ENCODE measurements at places on chromosomes 13 and 19.

- DNase-seq = no peak
These were observed 8.2 kb downstream of the ZNF677 start for GRCh38 chr19:53246498-53246897.

DNA sequence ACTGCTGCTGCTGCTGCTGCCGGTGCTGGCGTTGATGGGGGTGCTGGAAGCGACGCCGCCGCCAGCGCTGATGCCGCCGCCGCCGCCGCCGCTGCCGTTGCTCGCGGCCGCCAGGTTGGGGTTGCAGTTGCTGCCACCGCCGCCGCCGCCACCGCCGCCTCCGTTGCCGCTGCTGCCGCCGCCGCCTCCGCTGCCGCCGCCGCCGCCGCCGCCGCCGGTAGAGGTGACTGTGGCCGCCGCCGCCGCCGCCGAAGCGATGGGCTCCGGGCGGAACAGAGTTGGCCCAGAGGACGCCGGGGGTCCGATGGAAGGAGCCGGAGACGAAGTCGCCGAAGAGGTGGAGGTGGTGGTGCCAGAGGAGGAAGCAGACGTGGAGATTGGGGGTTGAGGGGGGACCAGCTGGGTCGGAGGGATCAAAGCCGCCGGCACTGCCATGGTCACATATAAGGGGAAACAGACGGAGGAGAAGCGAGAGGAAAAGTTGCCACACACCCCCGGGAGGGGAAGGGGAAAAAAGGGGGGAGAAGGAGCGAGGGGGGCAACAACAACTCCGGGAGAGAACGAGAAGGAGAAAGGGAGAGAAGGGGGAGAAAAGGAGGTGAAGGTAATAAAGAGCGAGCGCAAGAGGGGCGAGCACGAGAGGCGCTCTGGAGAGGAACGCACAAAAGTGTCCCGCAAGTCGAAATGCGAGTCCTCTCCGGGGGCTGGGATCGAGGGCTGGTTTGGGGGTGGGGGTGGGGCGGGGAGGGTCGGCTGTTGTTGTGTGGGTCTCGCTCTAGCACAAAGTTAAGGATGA lies 471 bp downstream of the DACH1 start:
- DNase-seq = no peak

- DNase-seq = no peak
These were observed 97.5 kb upstream of the FBXL3 start for GRCh38 chr13:77124423-77124822.

- DNase-seq = no peak
These were observed 380.2 kb downstream of the FGF9 start for GRCh38 chr13:22050951-22051563.

GRCh38 chr13:102355251-102355650 lies 46.6 kb downstream of the FGF14 start:
- no peak for DNase-seq

DNA sequence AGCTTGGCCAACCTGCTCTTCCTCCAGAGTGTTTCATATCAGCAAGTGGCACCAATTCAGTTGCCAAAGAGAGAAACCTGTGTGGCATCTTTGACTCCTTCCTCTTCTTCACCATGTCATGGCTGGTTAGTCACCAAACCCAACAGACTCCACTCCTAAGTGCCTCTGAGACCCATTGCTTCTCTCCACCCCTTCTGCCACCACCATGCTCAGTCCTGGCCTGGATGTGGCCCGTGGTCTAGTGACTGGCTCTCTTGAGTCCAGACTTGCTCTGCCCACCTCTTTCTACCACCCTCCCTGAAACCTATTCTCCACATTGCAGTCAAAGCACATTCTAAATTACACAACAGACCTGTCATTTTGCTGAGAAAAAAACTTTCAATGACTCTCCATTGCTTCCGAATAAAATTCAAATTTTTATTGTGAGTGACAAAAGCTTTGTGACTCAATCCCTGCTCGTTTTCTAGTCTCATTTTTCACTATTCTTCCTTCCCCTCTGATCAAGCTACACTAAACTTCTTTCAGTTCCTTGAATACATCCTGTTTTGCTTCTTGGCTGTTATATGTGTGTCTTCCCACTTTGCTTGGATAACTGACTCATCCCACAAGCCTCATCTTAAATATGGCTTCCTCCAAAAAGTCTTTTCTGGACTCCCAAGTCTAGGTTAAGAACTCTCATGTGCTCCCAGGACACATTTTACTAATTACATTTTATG lies 12.0 kb upstream of the TNFSF11 start:
- no peak for DNase-seq

DNA sequence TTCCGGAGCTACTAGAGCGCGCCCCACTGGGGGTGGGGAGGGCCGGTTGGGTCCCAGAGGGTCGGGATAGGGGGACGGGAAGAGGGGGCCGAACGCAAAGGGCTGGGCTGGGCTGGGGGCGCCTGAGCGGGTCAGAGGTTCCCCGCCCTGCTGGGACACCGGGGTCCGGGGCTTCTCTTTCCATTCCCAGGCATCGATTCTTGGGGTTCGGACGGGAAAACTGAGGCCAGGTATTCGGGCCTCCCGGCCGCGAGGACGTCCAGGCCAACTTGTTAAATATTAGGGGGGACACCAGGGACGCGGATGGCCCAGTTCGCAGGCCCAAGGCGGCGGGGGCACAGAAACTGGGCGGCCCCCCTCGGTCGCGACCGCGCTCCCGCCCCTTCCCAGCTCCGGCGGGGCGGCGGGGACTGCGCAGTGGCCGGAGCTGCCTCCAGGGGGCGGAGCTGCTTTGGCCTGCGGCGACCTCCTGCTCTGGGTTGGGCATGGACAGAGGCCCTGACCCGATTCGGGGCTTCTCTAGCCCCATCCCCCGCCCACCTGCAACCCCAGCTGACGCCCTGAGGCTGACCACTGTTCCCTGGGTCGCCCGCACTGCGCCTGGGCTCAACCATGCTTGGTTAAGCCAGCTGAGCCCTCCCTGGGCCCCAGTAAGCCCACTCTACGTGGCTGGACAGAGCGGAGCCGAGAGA lies 1.2 kb upstream of the KLF16 start:
- DNase-seq = no peak

DNA sequence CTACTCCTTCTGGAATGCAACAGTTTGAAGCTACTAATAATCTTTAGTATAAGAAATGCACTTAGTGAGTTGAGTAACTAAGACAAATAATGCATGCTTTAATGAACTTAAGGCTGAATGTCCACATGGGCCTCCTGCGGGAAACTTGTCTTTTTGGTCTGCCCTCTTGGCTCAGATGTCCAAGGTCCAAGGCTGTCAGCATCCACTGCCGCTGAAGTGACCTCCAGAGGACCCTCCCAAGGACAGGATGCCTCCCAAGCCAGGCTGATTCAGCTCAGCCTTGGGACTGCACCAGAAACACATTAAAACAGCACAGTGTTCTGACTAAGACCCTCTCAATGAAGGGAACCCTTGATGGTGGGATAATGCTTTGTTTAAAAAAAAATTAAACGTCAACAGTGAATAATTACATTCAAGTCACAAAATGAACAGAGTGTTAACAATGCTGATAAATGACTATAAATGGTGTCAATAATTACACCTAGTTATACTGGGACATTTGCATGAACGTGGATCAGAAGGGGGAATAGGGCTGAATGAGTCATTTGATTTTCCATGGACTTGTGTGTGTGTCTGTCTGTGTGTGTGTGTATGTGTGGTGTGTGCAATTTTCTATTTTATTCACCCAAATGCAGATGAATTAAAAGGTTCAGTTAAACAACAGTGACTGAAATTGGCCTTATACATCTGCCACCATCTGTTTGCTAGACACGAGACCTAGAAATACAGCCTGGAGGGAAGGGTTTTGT lies 150.5 kb downstream of the COL4A1 start:
- no peak for DNase-seq

- no peak for DNase-seq
These were observed 21.8 kb downstream of the HCN2 start for GRCh38 chr19:611481-611868.

Data from cerebellar nuclear complex (tissue), 1 donor.